ENCODE measurements at places on chromosomes 16 and 17.
A peak's percentile ranks its signal among the peaks of the same experiment; 100 is the strongest.

DNA sequence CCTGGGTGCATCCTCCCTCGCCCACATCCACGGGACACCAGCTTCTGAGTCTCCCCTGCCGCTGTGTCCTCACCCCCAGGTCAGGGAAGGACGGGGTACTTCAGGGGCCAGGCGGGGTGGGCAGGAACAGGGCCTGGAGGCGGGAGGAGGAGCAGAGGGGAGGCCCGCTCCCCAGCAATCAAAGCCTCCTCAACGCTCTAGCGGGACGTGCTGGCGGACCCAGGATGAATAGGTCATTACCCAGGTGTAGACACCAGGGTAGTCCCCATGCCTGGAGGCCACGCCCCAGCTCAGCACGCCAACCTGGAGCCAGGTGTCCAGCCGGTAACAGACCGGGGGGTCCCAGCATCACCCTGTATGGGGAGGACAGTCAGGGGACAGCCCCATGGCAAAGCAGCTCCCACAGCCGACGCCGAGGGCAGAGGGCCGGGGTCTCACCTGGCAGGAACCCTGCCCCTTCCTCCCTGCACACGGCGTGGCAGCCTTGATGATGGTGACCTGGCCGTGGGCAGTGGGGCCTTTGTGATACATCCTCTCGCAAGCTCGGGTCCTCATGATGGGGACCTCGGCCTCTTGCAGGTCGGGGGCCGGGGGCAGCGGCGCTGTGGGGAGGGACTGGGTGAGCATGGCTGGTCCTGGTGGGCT lies 24.2 kb downstream of the TPSD1 start:
- no peak for DNase-seq

GRCh38 chr17:48631693-48632578 lies 5.8 kb upstream of the HOXB9 start:
- DNase-seq = no peak

GRCh38 chr16:89054261-89054661 lies 39.4 kb upstream of the ACSF3 start:
- DNase-seq = no peak

- no peak for DNase-seq
Measured at GRCh38 chr17:31645351-31645750, 213.7 kb downstream of the COPRS start.

DNA sequence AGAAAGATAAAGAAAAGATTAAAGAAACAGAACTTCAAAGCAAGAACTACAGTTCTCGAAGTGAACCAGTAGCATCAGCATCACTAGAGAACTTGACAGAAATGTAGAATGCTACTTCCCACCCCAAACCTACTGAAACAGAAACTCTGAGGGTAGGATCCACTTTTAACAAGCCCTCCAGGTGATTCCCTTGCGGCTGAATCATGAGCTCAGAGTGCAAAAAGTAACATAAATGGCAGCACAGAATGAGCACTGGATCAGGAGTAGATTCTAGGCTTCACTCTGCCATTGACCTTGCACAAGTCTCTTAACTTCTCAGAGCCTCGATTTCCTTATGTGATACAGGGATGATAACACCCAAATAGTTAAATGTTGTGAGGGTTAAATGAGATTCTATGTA lies 5.8 kb downstream of the TOM1L2 start:
- DNase-seq = peak; percentile 22

GRCh38 chr17:39738983-39739884 lies 1.5 kb downstream of the GRB7 start:
- DNase-seq = no peak

- no peak for DNase-seq
Measured at GRCh38 chr17:80138856-80139426, 8.0 kb downstream of the EIF4A3 start.

DNA sequence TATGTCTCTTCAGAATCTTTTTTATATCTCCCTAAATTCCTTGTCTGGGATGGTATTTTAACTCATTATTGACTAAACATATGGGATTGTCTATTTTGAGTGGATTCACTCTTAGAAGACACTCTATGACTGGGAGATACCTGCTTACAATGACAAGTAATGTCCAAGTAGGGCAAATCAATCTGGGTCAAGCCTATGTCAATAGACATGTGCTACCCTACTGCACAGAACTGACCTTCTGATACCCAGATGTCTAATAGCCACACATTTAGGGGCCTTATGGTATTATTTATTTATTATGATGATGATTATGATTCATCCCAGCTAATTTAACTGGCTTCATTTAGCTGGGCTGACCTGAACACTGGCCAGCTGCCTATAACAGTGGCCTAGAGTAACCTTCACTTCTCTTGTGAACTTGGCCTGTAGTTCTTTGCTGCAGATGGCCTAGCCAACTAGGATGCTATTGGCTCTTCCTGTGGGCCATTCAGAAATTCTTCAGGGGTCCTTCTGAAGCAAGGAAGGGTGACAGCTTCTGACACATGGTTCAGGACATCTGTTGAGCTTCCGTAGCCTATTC lies 138.0 kb downstream of the ANKFN1 start:
- no peak for DNase-seq

DNA sequence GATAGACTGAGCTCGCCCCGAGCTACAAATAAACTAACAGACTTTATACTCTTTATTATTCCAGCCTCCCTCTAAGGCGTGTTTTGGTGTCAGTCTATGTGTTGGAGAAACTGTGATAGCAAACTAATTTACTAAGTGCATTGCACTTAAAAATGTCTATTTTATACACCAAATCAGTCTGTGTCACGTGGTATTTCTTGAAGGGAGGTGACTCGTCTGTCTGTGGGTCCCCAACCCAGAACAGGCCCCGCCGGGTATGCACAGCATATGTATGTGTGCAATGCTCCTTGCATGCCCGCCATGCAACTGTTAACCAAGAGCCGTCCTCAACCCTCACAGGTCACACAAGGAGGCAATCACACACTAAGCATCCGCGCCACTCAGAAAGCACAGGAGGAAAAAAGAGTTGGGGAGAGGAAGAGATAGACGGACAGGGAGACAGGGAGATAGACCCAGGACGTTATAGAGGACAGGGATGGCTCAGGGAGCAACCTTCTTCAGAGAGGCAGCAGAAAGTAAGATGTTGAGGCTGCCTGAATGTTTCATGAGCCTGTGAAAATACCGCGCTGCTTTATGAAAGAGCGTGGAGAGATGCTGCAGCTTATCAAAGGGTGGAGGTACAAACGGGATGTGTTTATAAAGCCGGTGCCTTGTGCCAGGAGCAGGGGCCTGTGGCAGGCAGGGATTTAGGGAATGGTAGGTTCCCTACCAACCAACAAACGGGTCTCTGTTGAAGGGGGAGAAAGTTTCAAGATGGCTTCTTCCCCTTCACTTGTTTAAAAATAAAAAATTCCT lies 4.2 kb downstream of the RBFOX3 start:
- DNase-seq = no peak

DNA sequence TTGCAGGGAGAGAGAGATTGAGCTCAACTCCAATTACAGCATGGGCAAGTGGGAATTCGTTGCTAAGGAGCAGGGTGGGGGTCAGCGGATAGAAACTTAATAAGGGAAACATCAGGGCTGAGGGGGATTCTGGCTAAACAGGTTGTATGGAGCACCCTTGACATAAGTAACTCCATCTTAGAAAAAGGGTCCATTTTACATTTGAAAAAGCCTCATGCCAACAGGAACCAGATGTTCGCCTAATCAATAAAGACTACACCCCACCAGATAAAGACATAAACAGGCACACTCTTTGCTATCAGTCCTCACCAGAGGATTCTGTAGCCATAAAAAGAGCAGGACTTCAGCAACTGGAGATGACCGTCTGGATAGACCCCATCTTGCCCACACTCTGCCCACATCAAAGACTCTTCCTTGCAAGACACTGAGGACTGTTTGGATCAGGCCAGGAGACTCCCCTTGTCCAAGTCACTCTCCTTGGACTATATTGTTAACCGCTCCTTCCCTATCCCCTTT lies 1.6 kb upstream of the LRRC75A start:
- DNase-seq = no peak

DNA sequence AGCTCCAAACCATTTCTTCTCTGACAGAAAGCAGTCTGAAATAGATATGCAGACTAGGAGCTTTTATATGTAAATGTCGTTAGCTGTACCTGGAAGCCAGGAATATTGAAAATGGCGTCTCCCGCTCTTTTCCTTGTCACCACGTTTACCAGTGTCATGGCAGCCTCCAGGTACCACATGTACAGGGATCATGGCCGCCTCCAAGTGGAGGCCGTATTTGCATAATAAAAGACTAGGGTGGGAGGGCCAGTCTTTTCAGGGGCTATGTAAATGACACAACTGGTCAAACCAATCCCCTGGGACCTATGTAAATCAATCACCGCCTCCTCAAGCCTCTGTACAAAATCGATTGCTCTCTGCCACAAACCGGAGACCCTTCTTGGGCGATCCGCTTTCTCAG lies 54.3 kb downstream of the MYOCD start:
- no peak for DNase-seq

- DNase-seq = no peak
Measured at GRCh38 chr17:40903129-40903847, 18.2 kb upstream of the KRT20 start.

DNA sequence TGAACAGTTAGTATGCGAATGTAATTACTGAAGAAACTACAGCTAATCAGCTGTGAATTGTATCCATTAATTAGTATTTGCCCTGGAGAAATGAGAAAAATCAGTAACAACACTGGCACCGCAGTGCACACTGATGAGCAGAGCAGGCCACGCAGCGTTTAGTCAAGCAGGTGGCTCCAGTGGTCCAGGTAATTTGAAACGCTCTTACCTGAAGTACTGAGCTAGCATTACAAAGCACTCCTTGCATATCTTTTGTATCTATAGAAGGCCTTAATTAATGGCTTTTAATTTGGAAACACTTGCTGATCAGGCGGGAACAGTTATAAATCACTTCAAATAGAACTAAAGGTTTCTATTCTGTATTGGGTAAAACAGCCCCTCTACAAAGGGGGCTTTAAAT lies 76.4 kb downstream of the TOX3 start:
- no peak for DNase-seq

DNA sequence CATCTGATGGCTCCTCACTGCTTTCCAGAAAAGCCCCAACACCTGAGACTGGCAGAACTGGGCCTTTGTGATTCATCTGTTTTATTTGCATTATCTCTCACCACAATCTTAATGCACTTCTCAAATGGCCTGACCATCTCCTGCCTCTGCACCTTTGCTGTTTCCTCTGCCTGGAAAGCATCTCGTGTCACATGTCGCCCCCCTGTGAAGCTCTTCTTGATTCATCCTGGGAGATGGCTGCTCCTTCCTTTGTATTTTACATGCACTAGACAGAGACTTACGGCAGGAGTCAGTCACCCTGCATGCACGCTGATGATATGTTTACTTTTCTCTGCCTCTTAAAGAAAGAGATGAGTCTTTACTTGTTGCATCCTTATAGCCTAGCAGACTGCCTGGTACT lies 30.0 kb downstream of the HNF1B start:
- no peak for DNase-seq

DNA sequence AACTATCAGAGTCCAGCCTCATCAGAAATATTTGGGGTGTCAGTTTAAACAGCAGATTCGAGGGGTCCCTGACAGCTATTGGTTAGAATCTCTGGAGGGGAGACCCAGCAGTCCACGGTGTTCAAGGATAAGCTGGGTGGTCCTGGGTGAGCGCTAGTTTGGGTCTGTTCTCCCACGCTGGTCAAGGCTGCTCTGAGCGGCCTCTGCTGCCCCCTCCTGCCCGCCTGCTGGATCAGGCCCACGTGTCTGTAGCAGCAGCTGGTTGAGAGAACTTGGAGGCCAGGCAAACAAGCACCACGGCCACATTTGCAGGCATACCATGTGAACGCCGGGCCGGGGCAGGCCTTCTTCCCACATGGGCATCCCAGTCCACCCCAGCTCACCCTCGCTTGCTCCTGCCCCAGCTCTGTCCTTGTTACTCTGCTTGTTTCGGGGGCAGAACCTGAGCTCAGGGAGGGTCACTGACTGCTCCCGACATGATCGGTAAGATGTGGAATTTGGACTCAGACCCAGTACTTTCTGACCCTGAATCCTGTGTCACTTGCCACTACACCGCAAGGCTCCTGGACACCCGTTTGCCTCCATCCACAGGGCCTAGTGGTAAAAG lies 7.4 kb downstream of the FOXF1 start:
- DNase-seq = no peak

- DNase-seq = no peak
Measured at GRCh38 chr17:57582881-57583756, 162.0 kb downstream of the CCDC182 start.

DNA sequence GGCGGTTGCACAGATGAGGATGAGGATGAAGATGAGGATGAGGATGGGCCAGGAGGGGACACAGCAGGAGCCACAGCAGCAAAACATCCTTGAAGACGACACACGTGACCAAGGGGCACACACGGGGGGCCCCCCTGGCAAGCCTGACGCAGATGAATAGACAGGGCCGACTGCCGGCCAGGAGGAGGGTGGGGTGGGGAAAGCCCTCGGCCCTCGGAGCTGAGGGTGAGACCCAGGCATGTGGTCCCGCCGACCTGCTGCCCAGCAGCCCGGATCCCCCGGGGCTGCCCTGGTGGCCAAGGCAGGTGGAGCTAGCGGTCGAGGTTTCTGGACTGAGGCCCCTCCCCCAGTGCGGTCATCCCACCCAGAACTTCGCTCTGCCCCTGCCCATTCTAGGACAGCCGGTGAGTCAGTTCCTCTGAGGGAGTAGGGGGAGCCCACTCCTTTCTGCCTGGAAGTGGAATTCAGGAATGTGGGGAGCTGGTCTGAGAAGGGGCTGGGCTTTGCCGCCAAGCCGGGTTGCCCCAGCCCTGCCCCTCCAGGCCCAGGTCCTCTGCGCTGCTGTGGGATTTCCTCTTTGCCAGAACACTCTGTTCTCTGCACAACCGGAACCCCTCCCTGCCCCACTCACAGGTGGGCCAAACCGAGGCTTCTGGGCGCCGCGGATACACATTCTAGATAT lies 9.9 kb downstream of the CYGB start:
- peak; percentile 40 for DNase-seq

DNA sequence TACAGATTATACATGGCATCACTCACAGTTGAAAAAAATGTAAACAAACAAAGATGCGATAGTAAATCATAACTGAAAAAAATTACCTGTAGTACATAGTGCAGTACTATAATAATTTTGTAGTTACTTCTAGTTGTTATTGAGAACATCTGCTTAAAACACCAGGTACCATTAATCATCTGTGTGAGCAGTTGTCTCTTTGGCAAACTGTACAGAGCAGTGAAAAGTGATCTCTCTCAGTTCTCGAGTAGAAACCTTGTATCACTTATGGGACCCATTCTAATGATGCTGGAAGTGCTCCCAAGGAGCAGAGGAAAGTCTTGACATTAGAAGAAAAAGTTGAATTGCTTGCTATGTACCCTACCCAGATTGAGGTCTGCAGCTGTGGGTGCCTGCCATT lies 8.9 kb upstream of the TENT4B start:
- DNase-seq = no peak

Measured in activated naive CD4-positive, alpha-beta T cell treated with anti-CD3 and anti-CD28 coated beads, Interleukin-2, amount 50 U/mL, for 16 hours (primary cell).